ENCODE measurements at places on chromosomes 3 and 15. TPM values are rescaled to one million over a fixed set of nuclear protein-coding genes. Genes with fewer than 3 reads are reported as not detected.

- H3K36me3 ChIP-seq = no peaks in the 10 kb centered on the region
- DNase-seq = no peak
- H3K4me3 ChIP-seq = no peak overlapping the region
These were observed 327.8 kb upstream of the SLCO3A1 start for GRCh38 chr15:91525751-91526150.

- H3K4me3 ChIP-seq = no peak overlapping the region
- H3K4me1 ChIP-seq = no peaks in the 10 kb centered on the region
- no peaks in the 10 kb centered on the region for H3K27me3 ChIP-seq
- DNase-seq = no peak
- H3K36me3 ChIP-seq = no peaks in the 10 kb centered on the region
- H3K27ac ChIP-seq = no peak overlapping the region
These were observed 79.5 kb downstream of the SEMA6D start for GRCh38 chr15:47796830-47797229.

DNA sequence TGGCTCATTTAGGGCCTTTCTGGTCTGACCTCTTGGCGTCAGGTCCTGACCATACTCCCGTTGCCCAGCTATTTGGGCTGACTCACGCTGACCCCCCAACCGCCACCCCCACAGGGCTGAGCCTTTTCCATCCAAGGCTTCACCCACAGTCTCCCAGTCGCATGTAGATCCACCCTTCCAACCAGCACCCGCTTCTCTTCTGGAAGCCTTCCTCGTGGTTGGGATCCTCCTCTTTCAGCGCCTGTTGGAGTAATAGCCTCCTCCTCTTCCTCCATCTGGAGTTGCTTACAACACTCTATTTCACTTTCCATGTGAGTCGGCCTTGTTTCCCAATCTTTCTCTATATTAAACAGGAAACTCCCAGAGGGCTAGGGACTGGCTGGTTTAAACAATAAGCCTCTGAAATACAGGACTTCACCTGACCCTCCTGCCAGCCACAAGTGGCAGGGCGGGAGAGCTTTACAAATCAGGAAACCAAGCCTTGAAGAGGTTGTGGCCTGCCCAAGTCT, 2.1 kb upstream of the ALAS1 start:
- no peak for DNase-seq
- H3K27me3 ChIP-seq = no peaks in the 10 kb centered on the region
- H3K27ac ChIP-seq = no peak overlapping the region
- no peaks in the 10 kb centered on the region for H3K36me3 ChIP-seq
- H3K4me1 ChIP-seq = peaks cover 44% of the 10 kb centered on the region
- no peak overlapping the region for H3K4me3 ChIP-seq

DNA sequence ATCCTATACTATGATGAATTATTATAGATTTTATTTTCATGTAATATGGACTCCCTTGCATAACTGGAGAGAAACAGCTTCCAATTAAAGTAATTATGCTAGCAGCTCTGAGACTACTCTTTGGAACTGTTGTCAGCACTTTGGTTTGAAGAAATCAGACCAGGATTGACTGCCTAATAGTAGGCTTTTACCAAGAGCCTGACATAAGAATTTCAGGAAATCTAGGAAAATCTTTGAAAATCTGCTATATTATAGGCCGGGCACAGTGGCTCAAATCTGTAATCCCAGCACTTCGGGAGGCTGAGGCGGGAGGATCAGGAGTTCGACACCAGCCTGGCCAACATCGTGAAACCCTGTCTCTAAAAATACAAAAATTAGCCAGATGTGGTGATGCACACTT, 62.9 kb downstream of the ZNF609 start:
- peaks cover 2% of the 10 kb centered on the region for H3K36me3 ChIP-seq
- no peaks in the 10 kb centered on the region for H3K27me3 ChIP-seq
- no peak overlapping the region for H3K27ac ChIP-seq
- DNase-seq = no peak
- no peak overlapping the region for H3K4me3 ChIP-seq
- H3K4me1 ChIP-seq = peaks cover 67% of the 10 kb centered on the region

DNA sequence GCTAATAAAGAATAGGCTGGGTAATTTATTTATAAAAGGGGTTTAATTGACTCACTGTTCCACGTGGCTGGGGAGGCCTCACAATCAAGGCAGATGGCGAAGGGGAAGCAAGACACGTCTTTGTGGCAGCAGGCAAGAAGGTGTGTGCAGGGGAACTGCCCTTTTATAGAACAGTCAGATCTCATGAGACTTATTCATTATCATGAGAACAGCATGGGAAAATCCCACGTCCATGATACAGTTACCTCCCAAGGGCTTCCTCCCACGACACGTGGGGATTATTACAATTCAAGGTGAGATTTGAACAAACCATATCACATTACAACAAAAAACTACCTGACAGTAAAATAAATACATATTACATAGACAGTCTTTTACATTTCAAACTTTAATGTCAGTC, 414.9 kb downstream of the NAALADL2 start:
- no peaks in the 10 kb centered on the region for H3K4me1 ChIP-seq
- no peaks in the 10 kb centered on the region for H3K27me3 ChIP-seq
- H3K27ac ChIP-seq = no peak overlapping the region
- no peak for DNase-seq
- no peak overlapping the region for H3K4me3 ChIP-seq

The PDCD10 gene
- 63.3 TPM for total RNA-seq
